Ascending aorta (tissue), 2 donors: ENCODE measurements at places on chromosomes 12 and 14.

GRCh38 chr14:86892152-86892956 lies 1100.6 kb downstream of the GALC start:
- DNase-seq = no peak

GRCh38 chr12:94207849-94208621 lies 59.7 kb downstream of the PLXNC1 start:
- no peak for DNase-seq

GRCh38 chr12:41972196-41972595 lies 172.5 kb downstream of the GXYLT1 start:
- DNase-seq = no peak

- no peak for DNase-seq
Measured at GRCh38 chr12:61869796-61870195, 390.4 kb upstream of the USP15 start.

DNA sequence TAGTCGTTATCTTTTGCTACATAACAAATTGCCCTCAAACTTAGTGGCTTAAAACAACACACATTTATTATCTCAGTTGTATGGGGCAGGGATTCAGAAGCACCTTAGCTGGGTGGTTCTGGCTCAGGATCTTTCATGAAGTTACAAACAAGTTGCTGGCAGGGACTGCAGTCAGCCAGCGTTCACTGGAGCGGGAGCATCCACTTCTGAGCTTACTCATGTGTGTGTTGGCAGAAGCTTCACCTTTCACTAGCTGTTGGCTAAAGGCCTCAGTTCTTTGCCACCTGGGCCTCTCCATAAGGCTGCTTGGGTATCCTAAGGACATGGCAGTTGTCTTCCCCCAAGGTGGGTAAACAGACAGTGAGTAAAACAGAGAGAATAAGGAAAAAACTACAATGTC lies 365.7 kb downstream of the RPS29 start:
- no peak for DNase-seq

- no peak for DNase-seq
Measured at GRCh38 chr14:102497998-102498677, 11.4 kb downstream of the ANKRD9 start.

GRCh38 chr14:104105071-104105821 lies 19.7 kb downstream of the ASPG start:
- no peak for DNase-seq

DNA sequence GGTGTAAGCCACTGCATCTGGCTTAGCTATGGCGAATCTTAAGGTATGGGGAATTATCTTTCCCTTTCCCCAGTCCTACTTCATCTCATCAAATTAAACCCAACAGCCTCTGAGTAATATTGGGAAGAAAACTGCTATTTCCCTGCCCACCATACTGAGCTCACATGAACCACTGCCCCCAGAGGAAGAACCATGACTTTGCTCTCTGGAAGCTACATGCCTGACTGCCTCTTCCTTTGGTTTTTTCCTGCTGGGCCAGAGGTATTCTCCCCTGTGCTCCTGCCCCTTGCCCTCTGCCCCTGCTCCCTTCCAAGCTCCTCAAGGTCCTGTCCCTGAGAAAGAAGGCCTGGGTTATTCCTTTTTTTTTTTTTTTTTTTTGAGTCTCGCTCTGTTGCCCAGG lies 15.2 kb downstream of the RILPL2 start:
- DNase-seq = no peak

DNA sequence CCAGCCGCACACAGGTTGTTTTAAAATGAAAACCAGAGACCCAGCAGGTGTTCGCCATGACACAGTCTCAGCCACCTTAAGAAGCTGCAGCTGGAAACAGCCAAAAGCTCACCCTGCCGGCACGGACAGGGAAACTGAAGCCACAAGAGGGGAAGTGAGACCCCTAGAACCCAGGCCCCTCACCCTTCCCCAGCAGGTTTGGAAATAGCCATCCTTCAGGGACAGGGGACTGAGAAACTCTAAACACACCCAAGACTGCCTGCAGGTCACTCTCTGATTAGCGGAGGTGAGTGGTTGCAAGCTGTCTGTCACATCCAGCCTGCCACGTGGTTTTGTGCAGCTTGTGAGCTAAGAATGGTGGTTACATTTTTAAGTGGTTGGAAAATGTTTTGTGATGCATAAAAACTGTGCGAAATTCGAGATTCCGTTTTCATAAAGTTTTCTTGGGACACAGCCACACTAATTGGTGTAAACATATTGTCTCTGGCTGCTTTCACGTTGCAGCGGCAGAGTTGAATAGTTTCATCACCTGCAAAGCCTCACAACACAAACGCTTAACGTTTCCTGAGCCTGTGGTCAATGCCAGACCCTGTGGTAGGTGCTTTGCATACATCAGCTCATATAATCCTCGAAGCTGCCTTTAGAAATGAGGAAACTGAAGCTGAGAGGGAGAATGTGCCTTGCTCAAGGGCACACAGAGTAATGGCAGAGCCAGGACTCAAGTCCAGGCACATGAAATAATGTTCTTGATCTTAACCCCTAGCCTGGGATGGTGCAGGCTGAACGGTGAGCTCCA lies 1.7 kb upstream of the SELPLG start:
- no peak for DNase-seq

DNA sequence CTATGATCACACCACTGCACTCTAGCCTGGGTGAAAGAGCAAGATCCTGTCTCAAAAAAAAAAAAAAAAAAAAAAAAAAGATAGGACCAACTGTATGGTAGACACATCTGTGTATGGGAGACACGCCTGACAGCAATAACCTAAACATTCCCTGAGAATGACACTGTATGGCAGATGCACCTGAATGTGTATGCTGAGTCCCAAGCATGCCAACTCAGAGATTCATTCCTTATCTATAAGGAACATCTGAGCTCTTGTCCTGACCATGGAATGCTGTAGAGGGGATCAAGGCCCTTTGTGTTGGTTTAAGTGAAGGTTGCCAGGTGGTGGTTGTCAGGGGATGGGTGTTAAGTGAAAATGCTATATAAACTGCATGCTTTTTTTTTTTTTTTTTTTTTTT lies 19.2 kb upstream of the LGALS3 start:
- no peak for DNase-seq

DNA sequence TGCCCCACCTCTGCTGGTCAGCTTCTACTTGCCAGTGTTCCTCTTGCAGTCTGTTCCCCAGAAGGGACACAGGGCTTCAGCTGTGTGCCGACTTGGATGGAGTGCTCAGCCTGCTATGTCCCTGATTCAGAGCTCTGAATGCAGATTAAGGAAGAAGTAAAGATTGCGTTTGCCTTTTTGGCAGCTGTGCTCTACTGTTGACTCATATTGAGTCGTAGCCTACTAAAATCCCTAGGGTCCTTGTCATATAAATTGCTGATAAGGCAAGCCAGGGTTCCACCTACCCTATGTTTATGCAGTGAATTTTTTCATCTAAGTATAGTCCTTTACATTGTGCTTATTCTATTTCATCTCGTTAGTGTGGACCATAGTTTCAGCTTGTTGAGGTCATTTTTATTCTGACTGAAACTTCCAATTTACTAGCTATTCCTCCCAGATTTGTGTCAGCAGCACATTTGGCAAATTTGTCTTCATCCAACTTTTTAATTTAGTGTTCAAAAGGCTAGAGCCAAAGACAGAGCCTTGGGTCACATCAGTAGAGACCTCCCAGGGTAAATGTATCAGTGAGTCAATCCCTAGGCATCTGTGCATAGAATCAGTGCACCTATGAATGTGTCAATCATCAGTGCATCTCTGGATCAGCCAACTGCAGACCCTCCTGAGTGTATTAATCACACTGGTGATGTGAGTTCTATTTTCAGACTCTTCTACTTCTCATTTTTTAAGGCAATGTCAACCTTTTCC lies 31.9 kb downstream of the CACNA1C start:
- DNase-seq = peak; percentile 51

- no peak for DNase-seq
Measured at GRCh38 chr12:99453836-99454538, 193.6 kb upstream of the GARIN6 start.

GRCh38 chr12:124490584-124491305 lies 76.7 kb downstream of the NCOR2 start:
- peak; percentile 79 for DNase-seq

- DNase-seq = no peak
Measured at GRCh38 chr12:1281683-1282366, 290.8 kb downstream of the ERC1 start.

- DNase-seq = no peak
Measured at GRCh38 chr14:24941719-24942118, 108.2 kb downstream of the STXBP6 start.

DNA sequence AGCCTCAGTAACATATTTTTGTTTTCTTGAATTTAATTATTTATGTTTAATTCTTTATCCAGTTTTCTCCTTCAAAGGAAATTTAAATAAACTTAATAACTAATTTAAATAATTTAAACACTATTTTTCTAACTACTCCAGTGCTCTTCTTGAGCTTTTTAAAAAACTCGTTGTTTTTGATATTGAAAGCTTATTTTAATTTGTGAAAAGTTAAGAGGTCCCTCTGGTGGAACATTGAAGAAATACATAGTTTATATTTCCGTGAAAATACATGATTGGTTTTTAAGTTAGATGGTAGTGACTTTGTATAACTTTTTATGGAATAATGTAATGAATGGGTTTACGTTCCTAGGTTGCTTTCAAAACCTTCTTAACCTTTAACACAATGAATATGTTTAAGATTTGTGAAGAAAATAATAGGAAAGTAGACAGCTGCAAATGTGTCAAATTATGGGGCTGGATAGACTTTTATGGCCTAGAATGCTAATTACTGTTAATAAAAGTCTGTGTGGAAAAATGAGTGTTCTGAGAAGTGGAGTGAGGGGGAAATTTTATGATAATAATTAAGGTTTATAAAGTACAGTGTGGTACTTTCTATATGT lies 45.9 kb upstream of the MSRB3 start:
- DNase-seq = no peak

DNA sequence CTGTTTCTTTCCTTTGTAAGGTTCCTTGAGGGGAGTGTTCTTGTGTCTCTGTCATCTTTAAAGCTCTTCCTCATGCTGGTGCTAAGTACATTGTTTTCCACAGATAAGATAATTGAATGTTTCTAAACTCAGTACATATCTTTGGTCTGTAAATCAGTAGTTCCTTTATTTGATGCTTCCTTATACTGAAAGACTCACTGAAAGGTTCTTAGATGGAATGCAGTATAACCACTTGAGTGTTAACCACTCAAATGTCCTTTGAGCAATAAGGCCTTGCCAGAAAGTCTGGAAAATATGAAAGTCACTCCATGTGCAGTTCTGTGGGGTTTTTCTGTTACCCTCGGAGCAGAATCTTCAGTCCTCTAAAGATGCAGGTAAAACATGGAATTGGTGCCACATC lies 23.0 kb upstream of the RNU6-8 start:
- DNase-seq = no peak

GRCh38 chr12:77946541-77947061 lies 115.9 kb downstream of the NAV3 start:
- no peak for DNase-seq

- DNase-seq = no peak
Measured at GRCh38 chr12:26047401-26048226, 77.2 kb downstream of the BHLHE41 start.

DNA sequence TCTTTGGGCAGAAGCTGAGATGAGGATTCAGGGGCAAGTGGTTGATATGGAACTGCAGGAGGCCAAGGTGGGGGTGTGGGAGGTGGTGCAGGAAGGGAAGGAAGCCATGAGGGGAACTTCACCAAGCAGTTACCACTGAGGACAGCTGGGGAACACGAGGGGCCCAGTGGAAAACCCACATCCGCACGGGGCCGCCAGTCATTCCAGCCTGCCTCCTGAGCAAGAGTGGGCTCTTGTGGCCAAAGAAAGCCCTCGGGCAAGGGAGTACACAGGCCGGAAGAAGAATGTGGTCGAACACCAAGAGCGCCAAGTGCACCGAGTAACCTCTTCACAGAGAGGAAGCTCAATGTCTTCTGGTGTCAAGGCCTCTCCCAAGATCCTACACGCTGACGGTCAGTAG lies 252.2 kb upstream of the FOXN3 start:
- peak; percentile 21 for DNase-seq

DNA sequence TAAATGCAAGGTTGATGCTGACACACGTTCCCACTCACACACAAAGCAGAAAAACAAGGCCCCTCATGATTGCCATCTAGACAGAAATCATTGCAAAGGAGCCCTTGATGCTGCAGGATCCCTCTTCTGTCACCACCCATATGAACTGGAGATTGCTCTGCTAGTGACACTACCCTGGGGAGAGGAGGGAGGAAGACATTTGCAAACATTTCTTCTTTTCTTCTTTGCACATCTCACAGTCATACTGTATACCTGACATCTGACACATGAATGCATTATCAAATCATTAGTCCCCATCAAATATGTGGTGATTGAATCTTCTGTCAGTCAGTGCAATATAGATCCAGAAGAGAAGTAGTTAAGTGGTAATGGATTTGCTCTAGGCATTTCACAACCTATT lies 208.5 kb upstream of the E2F7 start:
- no peak for DNase-seq

GRCh38 chr14:59847711-59848110 lies 22.9 kb downstream of the RTN1 start:
- DNase-seq = no peak

GRCh38 chr14:51638071-51638944 lies 13.4 kb upstream of the FRMD6 start:
- peak; percentile 79 for DNase-seq

GRCh38 chr14:49946320-49947141 lies 53.6 kb downstream of the ARF6 start:
- DNase-seq = no peak

GRCh38 chr12:100234591-100235304 lies 32.1 kb downstream of the DEPDC4 start:
- no peak for DNase-seq

DNA sequence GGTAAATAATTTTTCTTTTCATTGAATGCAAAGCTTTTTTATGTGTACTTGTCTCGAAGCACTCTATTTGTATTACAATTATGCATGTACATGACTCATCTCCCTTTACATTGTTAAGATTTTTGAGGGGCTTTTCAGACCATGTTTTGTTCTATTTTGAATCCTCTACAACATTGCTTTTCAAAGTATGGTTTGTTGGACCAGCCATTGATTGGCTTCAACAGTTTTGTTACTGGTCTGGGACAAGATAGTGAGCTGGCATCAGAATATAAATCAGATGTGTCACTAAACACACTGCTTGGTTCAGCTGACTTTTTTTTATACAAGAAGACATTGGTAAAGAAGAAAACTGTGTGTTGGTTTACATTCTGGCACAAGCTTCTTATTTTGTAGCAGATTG lies 122.3 kb downstream of the MON2 start:
- no peak for DNase-seq

DNA sequence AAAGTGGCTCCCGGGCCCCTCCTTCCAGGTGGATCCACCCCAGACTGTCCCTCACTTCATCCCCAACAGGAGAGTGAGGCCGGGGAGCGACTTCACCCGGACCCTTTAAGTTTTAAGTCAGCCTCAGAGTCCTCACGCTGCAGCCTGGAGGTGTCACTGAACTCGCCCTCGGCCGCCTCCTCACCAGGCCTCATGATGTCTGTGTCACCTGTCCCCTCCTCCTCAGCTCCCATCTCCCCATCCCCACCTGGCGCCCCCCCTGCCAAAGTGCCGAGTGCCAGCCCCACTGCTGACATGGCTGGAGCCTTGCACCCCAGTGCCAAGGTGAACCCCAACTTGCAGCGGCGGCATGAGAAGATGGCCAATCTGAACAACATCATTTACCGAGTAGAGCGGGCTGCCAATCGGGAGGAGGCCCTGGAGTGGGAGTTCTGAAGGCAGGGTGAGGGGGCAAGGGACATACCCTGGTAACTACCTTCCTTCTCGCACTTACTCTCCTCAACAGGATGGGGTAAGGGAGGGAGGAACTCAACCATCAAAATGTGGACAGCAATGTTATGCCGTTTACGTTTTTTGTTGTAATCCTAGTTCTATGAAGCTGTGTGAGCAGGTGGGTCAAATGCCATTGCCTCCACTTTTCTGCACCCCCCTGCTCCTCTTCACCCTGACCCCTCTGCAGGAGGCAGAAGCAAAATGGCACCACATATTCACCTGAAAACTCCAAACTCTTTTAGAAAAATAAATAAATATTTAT lies 20.8 kb downstream of the PHETA1 start:
- no peak for DNase-seq
